ENCODE measurements at places on chromosomes 5 and 9.

GRCh38 chr9:34451545-34451944, 6.8 kb downstream of the FAM219A start:
- no peak for DNase-seq

- no peak for DNase-seq
Measured at GRCh38 chr5:162096448-162096847, 28.9 kb downstream of the GABRG2 start.

DNA sequence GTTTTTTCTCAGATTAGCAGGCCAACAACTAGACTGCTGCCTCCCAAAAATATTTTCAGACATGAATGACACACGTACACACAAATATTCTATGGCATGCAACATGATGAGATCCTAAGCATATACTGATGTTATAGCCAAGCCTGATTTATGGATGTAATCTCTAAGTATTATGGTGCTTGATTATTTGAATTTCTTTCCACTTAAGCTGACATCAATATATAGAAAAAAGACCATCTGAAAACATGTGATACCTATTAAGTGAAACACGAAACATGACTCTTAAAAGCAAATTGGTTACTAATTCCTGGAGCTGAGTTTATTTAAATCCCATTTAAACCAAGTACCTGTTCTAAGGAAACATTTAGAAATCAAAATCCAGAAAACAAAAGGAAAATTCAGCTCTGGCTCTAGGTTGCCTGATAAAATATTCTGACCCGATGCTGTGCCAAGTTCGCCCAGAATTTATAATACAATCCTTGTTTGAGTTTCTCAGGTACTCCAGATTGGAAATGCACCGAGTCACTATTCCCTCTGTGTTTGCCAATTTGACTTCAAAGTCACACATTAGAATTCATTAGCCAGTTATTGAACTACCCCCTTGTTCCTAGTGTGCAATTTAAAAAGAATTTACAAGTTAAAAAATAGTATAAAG, 548.6 kb downstream of the CSNK1G3 start:
- no peak for DNase-seq

DNA sequence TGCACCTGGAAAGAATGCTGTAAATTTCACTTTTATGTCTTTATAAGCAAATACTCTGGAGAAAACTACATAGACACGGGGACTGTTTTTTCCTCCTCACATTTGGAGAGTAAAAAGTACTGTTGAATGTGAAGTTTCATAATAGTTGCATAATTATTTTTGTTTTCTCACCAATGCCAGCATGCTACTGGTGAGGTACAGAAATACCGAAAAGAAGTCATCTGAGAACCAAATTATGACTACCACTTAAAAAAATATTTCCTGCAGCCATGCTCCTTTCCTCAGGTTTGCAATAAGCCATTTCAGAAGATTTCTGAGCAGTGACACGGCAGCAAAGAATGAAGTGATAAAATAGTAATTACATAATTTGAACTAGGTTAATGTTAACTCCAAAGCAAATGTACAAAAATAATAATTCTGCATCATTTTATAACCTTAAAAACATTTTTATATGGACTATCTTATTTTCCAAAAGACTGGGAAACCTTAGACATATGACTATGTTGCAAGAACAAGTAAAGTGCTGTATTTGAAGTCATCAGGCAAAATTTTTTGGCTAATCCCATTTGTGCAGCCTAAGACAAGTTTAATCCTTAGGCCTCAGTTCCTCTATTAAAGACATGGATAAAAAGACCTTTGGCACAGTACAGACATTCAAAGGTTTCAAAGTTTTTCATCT, 144.7 kb downstream of the PCSK1 start:
- DNase-seq: no peak

DNA sequence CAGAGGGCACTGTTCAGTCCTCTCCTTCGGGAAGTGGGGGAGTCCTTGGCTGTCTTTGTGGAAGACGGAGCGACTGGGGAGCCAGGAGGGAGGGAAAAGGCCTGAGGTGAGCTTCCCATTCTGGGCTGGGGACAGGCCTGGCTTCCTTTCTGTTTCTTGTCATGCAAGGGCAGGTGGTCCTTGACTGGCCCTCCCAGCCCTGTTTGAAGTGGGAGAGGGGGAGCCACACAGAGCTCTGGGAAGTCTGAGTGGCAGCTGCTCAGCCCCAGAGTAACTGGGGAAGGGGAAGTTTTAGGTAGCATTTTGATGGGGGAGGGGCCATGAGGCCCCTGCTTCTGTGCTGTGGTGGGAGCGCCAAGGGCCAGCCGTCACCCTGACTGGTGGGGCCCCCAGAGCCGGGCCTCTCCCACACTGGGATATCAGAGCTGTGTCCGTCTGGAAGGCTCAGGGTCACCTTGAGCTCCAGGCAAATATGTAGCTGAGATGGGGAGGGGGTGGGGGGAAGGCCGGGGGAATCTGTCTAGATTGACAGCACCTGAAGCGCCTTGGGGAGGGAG, 6.5 kb downstream of the UNC5A start:
- no peak for DNase-seq

DNA sequence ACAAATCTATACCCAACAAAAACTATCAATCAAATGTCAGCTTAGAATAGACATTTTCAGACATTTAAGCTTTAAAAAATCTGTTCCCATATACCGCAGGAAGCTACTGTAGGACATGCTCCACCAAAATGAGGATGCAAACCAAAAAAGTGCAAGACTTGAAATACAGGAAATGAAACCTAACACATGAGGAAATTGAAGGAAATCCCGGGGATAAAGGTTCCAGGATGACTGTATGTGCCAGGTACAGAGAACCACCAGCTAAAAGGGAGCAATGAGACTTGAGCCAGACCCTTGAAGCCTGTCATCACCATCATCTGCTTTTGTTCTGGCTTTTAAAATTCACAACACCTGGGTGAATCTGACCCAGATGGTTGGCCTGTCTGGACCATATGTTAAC, 21.4 kb downstream of the DIAPH1 start:
- no peak for DNase-seq

DNA sequence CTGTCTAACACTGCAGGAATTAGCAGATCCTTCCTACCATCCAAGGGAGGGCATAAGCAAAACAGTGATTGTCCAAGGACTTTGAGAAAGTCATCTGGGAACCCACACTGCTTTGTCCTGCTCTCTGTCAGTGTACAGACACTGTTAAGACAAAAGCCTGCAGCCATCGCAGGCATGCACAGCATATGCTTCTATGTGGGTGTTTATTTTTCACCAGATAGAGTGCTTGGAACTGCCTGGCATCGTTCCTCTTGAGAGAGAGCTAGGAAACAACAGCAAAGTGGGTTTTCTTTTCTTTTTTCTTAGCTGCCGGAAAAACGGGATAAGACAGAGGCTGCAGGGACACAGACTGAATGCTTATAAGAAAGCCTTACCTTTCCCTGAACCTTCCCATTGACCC, 212.3 kb downstream of the ICE1 start:
- no peak for DNase-seq

DNA sequence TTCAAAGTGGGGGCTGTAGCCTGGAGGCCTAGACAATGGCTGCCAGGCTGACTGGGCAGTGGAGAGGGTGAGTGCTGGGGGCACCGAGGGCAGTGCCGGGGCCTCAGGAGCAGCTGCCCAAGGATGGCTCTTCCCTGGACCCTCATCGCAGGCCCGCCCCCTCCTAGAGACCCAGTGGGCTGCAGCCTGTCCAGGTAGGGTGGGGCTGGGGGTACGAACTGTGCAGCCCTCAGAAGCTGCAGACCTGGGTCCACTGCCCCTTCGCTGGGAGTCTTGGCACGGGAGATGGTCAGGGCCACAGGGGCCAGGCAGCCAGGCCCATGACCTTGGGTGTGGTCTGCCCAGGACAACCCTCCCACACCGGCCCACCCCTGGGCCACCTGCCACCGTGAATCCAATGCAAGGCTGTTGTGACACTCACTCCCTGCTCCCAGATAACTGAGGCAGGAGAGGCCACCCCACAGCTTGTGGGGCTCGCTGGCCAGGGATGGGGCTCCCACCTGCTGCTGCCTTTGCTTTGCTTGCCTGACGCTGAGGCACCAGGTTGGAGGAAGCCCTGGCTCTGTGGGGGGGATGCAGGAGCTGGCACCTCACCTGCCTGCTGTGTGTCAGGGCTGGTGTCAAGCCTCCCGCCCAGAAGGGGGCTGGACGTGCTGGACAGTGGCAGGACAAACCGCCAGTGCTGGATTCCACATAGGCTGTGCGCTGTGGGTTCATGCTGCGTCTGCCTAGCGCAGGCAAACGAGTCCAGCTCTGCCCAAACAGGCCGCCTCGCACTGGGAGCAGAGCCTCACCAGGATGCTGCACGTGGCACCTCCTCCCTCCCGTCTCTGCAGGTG, 23.1 kb upstream of the SLC9A3 start:
- DNase-seq: no peak

GRCh38 chr5:51389577-51390463, 6.6 kb downstream of the ISL1 start:
- DNase-seq: no peak

GRCh38 chr9:136362450-136362784, 1.1 kb downstream of the DNLZ start:
- no peak for DNase-seq

- no peak for DNase-seq
Measured at GRCh38 chr5:1897816-1898450, 15.2 kb upstream of the IRX4 start.

DNA sequence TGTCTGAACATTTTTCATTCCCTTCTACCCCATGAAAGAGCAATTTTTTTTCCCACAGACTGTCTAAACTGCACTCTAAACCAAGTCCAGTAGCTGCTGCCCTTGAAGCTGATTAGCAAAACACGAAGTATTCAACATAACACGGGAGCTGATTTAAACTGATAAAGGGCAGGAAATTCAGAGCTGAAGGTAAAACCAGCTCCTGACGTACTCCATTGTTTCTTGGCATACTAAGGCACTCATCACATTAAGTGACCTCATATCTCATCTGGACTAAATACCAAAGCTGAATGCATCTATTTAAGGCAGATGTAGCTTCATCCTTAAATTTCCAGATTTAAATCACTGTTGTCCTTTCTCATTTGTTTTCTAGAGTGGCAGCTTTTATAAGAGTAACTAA, 12.0 kb downstream of the GDF9 start:
- no peak for DNase-seq

DNA sequence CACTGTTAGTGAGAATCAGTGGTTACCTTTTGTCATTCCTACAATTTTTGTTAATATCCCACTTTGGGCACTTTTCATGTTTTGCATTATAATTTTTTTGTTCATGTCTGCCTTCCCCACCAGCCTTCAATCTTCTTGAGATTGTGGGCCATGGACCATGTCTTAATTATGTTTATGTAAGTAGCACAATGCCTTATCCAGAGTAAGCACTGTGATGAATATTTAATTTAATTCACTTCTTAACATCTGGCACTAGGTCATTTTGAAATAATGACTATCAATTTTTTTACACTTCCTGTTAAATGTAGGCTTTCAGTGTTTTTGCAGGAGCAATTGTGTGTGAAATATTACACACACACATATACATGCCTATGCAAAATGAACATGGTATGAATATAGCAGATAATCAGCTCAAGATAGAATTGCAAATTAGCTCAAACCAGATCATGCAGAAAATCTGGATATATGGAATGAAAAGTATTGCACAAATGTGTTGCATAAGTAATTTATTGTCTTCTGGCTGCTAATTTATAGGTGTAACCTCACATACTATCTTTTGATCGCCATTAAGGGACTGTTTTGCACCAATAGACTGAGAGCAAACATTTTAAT, 5.3 kb upstream of the SHOC1 start:
- DNase-seq: no peak

DNA sequence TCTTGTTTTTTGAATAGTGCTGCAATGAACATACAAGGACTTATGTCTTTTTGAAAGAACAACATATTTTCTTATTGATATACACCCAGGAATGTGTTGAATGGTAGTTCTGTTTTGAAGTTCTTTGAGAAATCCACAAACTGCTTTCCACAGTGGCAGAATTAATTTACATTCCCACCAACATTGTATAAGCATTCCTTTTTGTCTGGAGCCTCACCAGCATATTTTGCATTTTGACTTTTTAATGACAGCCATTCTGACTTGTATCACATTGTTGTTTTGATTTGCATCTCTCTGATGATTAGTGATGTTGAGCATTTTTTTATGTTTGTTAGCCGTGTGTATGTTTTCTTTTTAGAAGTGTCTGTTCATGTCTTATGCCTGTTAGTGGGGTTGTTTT, 524.9 kb downstream of the SEMA5A start:
- DNase-seq: no peak

- no peak for DNase-seq
Measured at GRCh38 chr5:137659209-137659608, 76.7 kb downstream of the KLHL3 start.
